ENCODE measurements at places on chromosomes 16 and 17. TPM values are rescaled to one million over a fixed set of nuclear protein-coding genes. Genes with fewer than 3 reads are reported as not detected.

Gene HCRT
- not detected for total RNA-seq

Gene GLP2R
- total RNA-seq, result not detected

Gene RNF112
- 0.21 TPM for total RNA-seq

Gene IRX5
- 0.21 TPM for total RNA-seq

Gene FOXK2
- 16.1 TPM for total RNA-seq

Gene TBX2
- 0.10 TPM for total RNA-seq

Gene SLFN14
- total RNA-seq, result 3.8 TPM
